Dermis blood vessel endothelial cell (primary cell): ENCODE measurements at places on chromosomes 7 and 10. TPM values are rescaled to one million over a fixed set of nuclear protein-coding genes. Genes with fewer than 3 reads are reported as not detected.

DNA sequence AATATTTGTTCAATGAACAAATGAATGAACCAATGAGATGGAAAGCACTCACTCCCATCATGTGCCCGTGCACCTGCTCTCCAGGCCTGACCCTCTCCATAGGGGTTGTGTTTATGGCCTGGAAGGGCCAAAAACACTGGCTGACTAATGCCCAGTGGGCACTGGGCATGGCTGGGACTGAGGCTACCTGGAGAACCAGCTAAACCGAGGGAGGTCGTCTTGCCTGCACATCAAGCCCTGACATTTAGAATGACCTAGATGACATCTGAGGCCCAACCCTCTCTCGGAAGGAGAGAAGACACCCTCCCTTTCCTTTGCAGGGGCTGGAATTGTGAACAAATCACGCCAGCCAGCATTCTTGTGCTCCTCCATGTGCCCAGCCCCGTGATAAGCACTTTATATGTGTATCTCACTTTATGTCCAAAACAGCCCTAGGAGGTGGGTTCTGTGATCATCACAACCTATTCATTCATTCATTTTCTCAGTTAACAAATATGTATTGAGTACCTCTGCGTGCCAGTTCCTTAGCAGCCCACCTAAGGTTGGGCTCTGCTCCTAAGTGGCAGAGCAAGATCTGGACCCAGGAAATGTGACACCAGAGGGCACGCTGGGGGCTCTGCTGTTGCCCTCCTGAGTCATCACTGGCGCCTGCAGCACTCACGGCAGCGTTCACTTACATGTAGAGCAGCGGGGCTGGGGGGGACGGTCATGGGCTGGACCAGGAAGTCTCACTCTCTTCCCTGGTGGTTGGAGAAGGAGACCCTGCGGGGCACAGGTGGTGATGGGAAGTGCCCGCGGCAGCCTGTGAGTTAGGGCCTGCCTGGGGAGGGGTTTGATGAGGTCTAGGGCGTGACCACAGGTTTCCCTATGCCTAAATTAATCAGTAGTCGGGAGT, 52.0 kb downstream of the TSPAN15 start:
- DNase-seq: no peak

GRCh38 chr7:4682621-4683042, 537 bp downstream of the FOXK1 start:
- DNase-seq: peak; percentile 70

DNA sequence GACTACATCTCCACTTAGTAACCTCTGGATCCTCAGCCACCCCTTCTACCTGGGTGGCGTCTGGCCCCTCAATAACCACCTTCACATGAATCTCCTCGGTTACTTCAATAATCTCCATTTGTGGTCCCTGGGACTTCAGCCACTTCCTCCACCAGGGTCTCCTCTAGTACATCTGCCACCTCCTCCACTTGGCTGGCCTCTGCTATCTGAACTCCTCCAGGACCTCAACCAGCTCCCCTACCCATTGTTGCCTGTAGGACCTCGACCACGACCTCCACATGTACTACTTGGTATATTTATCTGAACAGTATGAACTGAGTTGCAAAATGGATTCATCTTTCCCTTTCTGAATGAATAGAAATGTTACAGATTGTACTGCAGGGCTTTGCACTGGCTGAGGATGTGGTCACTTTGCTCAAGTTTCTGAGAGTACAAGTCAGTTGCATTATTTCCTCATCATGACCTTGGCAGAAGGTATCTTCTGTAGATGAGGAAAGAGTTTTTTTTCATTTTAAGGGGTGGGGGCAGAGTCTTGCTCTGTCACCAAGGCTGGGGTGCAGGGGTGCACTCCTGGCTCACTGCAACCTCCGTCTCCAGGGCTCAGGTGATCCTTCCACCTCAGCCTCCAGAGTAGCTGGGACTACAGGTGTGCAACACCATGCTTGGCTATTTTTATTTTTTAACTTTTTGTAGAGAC, 36.0 kb downstream of the MAT1A start:
- DNase-seq: no peak

Gene GJD4
- total RNA-seq: not detected in 2 replicates

DNA sequence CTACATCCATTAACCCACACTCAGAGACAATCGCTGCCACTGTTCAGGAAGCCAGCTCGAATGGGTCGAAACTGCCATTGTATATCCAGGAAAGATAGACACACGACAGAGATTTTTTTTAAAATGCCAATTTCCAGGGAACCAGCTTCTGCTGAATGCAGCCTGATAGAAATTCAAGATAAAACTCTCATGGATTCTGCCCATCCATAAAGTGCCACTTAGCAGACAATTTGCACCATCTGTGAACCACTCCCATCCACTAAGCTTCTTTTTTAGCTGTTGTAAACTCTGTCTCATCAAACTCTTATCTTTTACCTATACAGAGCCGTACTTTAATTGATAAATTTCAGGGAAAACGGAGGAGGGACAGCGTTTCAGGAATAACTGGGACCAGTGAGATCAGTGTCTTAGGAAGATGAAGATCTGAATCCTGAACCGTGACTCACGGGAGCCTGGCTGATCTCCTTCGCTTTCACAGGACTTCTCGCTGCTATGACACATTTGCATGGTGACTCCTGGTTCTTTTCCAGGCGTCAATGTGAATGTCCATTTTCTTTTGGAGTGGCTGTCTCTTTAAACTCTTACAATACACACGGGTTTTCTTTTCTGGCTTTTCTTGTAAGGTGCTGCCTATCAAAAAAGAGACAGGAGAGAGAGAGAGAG, 103.4 kb downstream of the FAM204A start:
- DNase-seq: no peak

Gene NKX6-2
- not detected in 2 replicates for total RNA-seq

- peak; percentile 61 for DNase-seq
These were observed 31.9 kb upstream of the AGBL3 start for GRCh38 chr7:134954197-134955082.

DNA sequence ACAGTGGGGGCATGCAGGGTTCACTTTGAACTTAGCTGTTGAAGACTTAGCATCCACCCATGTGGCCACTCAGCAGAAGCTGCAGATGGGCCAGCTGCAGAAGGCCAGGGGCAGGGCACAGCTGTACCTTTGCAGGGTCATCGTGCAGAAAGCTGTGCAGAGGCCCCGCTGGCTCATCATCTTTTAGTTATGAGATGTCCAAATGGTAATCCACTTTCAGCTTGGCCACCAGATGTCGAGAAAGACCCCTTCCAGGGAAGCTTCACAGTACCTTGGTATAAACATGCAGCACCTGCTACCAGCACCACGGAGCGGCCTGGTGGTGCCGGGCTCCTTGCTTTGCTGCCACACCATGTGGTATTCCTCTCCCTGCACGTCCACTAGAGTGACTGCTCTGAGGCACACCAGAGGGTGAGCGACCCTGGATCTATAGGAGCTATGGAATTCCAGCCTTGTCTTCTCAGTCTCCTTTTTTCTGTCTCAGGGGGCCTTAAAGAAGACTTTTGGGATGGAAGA, 74.2 kb upstream of the LAMB4 start:
- DNase-seq: no peak

DNA sequence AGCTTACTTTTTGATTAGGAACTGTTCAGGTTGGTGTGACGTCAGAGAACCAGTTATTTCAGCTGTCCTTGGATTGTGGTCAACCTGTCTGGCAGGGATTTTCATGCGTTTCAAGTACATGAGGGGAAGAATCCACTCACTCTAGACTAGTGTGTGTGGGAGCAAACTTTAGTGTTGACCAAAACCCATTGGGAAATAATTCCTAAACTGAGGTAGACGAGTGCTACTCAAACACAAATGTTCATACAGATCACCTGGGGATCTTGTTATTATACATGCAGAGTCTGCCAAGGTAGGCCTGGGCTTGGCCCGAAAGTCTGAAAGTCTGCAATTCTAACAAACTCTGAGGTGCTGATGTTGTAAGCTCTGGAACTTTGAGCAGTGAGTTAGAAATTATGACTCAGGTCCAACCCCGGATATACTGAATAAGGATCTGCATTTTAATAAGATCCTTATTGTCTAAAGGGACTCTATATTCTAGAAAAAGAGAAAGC, 111.1 kb upstream of the CREB5 start:
- no peak for DNase-seq

GRCh38 chr7:73948287-73948686, 79.7 kb upstream of the ELN start:
- DNase-seq: no peak

- no peak for DNase-seq
These were observed 16.9 kb downstream of the VENTX start for GRCh38 chr10:133254421-133255120.

DNA sequence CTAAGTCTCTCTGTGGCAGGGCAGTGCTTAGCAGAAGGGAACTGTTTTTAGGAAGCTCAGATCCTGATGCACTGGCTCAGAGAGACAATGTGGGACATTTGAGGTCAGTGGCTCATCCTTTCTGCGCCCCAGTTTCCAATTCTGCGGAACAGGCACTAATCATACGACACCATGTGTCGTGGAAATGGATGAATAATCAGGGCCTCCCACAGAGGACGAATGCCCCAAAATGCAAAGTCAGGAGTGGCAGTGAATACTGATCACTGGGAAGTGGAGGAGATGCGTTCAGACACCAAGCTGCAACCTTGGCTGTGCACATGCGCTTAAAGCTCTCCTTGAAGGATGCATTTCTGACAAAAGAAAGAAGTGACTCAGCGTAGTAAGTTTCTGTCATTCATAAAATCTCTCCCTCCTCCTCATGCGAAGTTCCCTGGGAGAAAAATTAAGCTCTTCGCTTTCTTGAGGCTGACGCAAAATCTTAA, 21.9 kb upstream of the ECHDC3 start:
- no peak for DNase-seq

Gene TNS3
- total RNA-seq: 11.7 and 13.6 TPM in 2 replicates

GRCh38 chr7:2162959-2163358, 69.8 kb downstream of the MAD1L1 start:
- DNase-seq: no peak

Gene OPN1SW
- not detected in 2 replicates for total RNA-seq

Gene GSTO2
- total RNA-seq: 0.51 and 0.85 TPM in 2 replicates

Gene CHST15
- total RNA-seq: 93.0 and 99.0 TPM in 2 replicates

- DNase-seq: no peak
These were observed 37.9 kb upstream of the DNAJB12 start for GRCh38 chr10:72392571-72392970.

- peak; percentile 65 for DNase-seq
These were observed 989 bp downstream of the SRPK2 start for GRCh38 chr7:105387508-105388355.

Gene GALNT17
- not detected in 2 replicates for total RNA-seq

Gene FAM25G
- not detected in 2 replicates for total RNA-seq

GRCh38 chr10:88466786-88467185, 116.3 kb downstream of the RNLS start:
- DNase-seq: no peak

Gene KCNH2
- total RNA-seq: under 0.01 TPM in 1 of 2 replicates, not detected in the other

- no peak for DNase-seq
These were observed 359.8 kb upstream of the LRRTM3 start for GRCh38 chr10:66565999-66566398.

- no peak for DNase-seq
These were observed 18.1 kb downstream of the SAMD8 start for GRCh38 chr10:75129537-75129936.

DNA sequence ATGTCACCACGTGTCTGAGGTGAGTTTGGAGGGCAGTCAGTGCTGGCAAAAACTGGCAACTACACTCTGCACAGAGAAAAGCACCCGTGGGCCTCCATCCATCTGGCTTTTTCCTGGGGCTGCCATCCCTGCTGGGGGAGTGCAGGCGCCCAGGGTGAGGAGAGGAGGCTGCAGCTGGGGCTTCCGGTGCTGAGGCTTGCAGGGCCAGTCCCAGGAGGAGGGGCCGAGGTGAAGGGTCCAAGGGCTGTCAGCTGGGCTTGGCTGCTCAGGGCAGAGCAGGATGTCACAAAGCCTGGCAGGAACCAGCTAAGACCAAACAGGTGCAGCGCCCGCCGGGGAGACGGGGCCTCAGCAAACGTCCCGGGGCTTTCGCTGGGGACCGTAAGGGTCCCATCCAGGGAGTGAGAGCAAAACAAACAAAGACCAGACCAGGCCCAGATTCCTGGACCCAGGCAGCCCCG, 77.2 kb downstream of the CFAP46 start:
- DNase-seq: no peak

Gene SDK1
- total RNA-seq: 0.23 and 0.34 TPM in 2 replicates

DNA sequence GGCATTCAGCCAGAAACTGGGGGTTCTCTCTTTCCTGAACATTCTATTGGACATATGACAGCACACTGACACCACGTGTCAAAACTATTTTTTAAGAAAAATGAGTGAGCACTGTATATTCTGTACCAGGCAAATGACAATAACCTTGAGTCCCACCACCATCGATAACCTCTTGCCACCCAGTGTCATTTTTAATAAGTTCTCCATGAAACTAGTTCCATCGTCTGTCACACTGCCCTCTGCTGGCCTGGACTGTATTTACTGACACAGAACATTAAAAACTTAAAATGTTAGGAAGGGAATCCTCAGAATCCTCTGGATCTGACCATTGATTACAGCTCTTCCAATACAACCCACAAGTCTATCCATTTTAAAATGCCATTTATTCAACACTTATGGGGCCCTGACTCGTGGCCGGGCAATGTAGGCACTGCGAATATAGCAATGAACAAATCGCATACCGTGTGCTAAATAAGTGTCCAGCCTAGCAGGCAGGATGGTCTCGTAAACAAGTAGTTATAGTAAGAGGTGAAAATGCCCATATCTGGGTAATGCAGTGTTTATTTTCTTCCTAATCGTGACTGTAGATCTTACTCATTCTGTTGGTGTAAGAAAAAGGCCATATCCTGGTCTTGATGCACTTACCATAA, 35.9 kb upstream of the CACNB2 start:
- DNase-seq: peak; percentile 69

Gene SPDYE2
- total RNA-seq: not detected in 2 replicates

DNA sequence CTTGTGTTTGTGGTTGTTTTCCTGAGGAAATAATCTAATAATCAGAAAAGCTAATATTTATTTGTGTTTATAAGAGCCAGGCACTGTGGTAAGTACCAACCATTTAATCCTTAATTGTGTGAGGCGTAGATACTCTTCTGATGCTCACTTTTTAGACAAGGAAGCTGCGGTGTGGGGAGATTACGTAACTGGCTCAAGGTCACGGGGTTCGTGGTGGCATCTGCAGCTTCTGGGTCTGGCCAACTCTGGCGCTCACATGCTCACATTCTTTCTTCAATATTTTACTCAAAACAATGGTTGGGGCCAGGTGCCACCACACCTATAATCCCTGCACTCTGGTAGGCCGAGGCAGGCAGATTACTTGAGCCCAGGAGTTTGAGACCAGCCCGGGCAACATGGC, 77.6 kb downstream of the RALA start:
- DNase-seq: no peak

GRCh38 chr10:118870467-118871243, 115.9 kb upstream of the CACUL1 start:
- peak; percentile 72 for DNase-seq

DNA sequence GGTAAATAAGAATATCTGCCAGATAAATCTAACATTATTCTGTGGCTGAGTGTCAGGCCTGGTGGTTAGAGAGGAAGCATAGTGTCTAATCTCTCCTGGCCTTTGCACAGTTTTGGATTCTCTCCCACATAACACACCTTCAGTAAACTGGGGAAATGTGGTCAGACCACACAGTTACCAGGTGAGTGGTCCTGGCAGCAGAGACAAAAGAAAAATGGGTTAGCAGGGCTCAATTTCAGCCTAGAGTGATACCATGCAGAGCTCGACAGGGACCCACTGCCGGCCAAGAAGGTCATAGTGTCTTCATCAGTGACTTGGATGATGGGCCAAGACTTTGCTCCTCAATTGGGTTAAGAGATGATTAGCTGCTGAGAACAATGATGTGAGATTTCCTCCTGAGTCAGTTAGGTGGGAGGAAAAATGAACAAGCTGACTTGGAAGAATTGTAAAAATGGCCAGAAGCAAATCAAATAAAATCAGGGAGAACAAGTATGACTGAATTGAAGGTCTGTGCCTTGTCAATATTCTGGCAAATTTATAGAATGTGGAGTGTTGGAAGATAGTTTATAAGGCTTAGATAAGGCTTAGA, 69.2 kb upstream of the EFCAB10 start:
- DNase-seq: no peak
